ENCODE measurements at places on chromosomes 1 and 21.

DNA sequence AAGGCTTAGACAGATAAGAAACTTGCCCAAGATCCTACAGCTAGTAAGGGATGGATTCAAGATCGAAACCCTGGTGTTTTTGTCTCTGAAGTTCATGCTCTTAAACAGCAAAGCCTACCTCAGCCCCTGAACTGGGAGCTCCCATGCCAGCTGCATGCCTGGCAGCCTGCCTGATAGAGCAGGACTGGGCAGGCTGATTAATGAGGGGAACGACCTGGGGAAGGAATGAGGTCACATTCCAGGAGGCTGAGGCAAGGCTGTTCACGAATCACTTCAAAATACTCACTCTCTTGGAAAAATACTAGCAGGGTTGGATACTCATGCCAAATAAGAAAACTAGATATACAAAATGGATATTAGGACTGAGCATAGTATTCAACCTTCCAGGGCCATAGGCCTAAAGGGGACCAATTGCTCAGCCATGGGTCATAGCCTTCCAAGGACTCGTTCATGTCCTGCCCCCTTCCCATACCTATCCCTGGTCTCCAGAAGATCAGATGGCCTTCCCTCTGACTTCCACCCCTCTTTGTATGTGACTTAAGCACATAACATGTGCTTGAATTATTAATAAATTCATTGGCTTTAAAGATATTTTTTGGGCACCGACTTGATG lies 15.6 kb upstream of the TACSTD2 start:
- DNase-seq, result no peak

- no peak for DNase-seq
Observed at GRCh38 chr1:200653022-200653462, 16.7 kb downstream of the DDX59 start.

DNA sequence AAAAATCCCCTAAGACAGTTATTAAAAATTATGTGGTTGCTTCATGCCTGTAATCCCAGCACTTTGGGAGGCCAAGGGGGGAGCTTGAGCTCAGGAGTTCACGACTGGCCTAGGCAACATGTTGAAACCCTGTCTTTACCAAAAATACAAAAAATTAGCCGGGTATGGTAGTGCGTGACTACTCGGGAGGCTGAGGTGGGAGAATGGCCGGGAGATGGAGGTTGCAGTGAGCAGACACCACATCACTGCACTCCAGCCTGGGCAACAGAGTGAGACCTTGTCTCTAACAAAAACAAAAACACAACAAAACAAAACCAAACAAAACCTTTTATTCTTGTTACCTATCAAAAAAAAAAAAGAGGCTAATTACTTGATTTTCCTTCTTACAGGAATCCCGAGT lies 2.1 kb downstream of the ELK4 start:
- no peak for DNase-seq

DNA sequence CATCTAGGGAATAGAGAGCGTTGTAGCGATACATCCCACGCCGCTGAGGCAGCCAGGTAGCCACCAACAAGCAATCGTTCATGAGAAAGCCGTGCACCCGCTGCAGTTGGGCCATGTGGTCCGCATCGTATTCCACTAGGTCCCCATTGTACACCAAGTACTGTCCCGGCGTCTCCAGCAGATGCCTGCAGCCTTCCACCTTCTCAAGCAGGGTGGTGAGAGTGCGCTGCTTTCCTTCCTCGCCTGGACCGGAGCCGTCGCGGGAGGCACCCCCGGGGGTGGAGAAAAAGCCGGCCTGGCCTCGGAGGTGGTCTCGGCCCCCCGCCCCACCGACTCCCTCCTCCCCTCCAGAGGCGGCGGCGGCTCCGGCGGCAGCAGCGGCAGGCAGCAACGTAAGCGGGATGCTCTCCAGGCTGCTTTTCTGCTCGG lies 595 bp downstream of the EXOC8 start:
- no peak for DNase-seq

DNA sequence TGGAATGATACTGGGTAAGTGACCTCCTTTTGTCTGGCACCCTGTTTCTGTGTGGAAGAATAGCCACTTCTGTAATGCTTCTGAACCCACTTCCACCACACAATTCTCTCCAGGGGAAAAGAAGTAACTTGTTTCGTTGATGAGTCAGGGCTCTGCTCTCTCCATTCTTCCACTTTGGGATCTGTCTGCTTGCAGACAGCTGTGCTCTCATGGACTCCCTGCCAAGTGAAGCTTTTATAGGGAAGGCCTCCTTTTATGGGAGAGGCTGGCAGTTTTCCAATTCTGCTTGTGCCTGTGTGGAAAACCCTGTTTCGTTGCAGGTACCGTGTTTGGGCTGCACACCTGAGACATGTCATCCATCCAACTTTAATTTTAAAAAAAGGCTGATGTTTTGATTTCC lies 130.7 kb downstream of the GIPC2 start:
- peak; percentile 92 for DNase-seq

DNA sequence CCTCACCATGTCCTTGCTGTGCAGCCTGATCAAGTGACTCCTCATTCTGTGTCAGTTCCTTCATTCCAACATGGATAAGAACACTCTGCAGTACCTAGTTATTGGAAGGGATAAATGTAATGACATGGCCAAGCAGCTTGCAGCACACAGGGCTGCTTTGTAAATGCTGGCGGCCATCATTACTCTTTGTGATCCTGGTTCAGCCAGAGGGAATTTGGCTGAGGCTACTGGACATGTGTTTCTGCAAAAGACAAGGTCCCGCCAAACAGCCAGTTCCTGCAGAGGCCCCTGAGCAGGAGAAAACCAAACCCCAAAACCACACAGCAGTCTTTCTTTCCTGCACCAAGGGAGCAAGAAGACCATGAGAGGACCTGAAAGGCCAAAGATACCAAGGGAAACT lies 495.8 kb downstream of the AJAP1 start:
- DNase-seq, result no peak

DNA sequence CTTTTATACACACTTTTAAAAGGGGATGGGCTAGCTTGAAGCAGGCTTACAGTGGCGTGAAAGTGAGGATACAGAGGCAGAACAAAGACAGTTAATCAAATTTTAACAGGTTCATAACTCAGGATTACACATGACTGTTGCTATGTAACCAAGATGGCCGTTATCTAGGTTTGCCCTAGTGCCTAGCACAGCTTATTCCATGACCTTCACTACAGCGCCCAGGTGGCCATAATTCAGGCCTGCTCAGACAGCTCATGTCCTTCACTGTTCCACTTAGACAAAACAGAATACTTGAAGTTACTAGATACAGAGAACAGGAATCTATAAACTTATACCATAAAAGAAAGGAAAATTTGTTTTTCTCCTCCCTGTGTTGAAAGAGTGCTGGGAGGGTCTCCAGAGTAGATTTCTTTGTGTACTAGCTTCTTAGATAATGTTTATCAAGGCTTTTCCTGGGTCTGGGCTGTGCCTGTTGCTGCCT lies 6.2 kb upstream of the SPRR2F start:
- no peak for DNase-seq

DNA sequence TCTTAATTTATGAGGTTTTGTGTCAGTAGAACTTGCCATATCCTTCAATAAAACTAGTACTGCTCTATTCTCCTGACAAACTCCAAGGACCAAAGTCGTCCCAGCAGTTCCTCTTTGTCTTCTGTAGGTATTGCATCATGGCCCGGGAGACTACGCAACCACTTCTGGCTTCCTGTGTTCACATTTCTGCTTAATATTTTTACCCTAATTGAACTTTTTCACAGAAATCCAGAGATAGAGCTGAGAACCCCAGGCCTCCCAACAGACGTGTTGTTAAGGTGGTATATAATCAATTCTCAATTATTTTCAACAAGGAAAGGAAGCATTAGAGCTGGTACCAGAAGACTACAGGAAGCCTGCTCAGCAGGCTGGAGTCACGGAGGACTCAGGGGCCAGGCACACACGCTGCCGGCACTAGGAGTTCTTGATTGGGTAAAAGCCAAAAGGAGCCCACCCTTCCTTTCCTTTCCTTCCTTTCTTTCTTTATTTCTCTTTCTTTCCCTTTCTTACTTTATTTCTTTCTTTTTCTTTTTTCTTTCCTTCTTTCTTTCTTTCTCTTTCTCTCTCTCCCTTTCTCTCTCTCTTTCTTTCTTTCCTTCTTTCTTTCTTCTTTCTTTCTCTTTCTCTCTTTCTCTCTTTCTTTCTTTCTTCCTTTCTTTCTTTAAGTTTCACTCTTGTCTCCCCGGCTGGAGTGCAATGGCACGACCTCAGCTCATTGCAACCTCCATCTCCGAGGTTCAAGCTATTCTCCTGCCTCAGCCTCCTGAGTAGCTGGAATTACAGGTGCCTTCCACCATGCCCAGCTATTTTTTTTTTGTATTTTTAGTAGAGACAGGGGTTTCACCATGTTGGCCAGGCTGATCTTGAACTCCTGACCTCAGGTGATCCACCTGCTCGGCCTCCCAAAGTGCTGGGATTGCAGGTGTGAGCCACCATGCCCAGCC lies 173.7 kb downstream of the ZBTB18 start:
- DNase-seq, result no peak

GRCh38 chr1:57066980-57067610 lies 101.3 kb upstream of the C8B start:
- no peak for DNase-seq

DNA sequence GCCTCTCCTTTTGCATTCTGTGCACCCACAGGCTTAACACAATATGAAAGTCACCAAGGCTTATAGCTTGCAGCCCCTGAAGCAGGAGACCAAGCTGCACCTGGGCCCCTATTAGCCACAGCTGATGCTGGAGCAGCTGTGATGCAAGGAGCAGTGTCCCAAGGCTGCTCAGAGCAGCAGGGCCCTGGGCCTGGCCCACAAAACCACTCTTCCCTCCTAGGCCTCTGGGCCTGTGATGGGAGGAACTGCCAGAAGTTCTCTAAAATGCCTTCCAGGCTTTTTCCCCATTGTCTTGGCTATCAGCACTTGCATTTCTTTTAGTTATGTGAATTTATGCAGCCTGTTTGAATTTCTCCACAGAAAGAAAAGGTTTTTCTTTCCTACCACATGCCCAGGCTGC lies 89.5 kb upstream of the KCTD3 start:
- no peak for DNase-seq

All from NCI-H1105 (cell line).